Fibroblast of mammary gland (primary cell): ENCODE measurements at places on chromosomes 7 and 10.
A peak's percentile ranks its signal among the peaks of the same experiment; 100 is the strongest.

DNA sequence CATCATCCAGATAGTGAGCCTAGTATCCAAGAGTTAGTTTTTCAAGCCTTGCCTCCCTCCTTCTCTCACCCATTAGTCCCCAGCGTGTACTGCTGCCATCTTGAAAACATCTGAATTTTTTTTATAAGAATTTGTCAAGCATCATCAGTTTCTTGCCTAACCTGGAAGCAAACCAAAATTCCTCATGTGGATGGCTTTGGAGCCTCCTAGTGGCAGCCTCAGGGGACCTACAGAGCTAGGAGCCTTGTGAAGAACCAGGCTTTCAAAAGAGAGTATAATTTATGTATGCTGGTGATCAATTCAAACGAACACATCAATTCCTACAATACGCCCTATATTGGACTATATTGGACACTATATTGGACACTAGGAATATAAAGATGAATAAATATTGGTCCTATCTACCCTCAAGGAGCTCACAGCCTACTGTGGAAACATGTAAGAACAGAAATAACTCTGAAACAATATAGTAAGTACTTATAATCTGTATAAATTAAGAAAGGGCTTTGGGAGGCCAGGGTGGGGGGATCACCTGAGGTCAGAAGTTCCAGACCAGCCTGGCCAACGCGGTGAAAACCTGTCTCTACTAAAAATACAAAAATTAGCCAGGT lies 63.4 kb downstream of the HPSE2 start:
- DNase-seq: peak; percentile 60

DNA sequence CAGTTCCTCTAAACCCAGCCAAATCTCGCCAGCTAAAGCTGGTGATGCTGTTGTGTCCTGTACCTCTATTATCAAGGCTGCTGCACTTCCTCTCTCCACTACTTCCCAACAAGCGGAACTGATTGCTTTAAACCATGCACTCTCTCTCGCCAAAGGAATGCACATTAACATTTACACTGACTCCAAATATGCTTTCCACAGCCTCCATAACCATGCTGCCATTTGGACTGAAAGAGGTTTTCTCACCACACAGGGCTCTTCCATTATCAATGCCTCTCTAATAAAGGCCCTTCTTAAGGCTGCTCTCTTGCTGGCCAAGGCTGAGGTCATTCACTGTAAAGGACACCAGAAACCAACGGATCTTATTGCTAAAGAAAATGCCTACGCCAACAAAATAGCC lies 11.4 kb upstream of the LRRC61 start:
- DNase-seq: no peak

DNA sequence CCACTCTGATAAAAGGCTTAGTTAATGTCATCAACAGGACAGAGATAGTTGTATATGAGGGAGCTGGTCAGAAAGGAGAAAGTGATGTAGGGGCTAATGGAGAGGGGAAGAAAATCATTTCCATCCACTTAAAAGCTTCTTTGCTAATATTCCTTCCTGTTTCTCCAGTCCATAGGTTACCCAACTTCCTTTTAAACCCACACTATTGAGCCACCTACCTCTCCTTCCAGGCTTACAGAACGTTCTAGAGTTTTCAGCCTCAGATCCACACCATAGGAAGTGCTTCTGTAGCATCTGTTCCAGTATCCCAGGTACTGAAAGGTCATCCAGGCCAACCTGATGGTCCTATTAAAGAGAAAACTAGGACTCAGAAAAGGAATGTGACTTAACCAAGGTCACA lies 28.2 kb downstream of the STRIP2 start:
- no peak for DNase-seq

- no peak for DNase-seq
Observed at GRCh38 chr10:93452143-93452542, 30.0 kb downstream of the MYOF start.
